ENCODE measurements at places on chromosomes 2 and 18. TPM values are rescaled to one million over a fixed set of nuclear protein-coding genes. Genes with fewer than 3 reads are reported as not detected.

Gene TSHZ1
- total RNA-seq, result 23.8 TPM

Gene MOCOS
- total RNA-seq, result 1.3 TPM

Gene NCKAP5
- 4.5 TPM for total RNA-seq

Gene UGP2
- total RNA-seq, result 75.6 TPM

DNA sequence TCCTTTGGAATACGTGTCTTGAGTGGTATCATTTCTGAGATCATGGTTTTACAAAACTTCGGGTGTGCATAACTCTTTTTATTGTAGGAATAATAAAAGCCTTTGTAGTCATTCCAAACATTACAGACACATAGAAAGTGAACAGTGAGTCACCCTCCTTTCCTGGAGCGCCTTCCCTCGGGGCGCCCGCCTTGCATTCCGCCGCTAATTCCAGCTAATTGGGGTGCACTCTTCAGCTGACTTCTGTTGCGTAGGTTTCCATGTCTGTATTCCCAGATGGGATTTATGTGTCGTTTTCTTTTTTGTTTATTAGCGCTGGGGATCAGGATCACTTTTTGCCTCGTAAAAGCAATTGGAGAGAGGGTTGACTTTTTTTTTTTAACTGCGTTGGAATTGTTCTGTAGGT is 18.7 kb downstream of the SH3BP4 start:
- no peaks in the 10 kb centered on the region for H3K4me1 ChIP-seq
- H3K27ac ChIP-seq, result no peak overlapping the region
- H3K4me3 ChIP-seq, result no peak overlapping the region
- DNase-seq, result no peak
- no peaks in the 10 kb centered on the region for H3K36me3 ChIP-seq
- H3K27me3 ChIP-seq, result no peaks in the 10 kb centered on the region

DNA sequence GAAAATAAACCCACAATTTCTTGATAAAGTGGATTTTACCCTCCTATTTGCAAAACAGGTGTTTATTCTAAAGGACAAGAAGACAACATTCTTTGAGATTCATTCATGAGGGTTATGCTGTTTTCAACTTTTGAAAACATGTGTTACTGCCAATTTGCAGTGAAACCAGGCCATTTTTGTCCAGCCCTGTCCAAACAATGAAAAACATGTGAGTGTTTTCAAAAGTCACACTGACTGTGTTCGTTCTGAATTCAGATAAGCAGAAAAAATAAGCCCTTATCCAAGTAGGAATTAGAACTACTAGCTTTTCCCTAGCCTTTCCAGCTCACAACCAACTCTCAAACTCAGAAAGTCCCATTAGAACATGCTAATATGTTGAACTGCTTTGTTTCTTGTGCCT is 148.1 kb upstream of the PID1 start:
- no peaks in the 10 kb centered on the region for H3K36me3 ChIP-seq
- no peak overlapping the region for H3K27ac ChIP-seq
- DNase-seq, result no peak

Data from spleen (tissue), 13 donors.